AG09309 (cell line): ENCODE measurements at places on chromosomes 13 and 19.

- DNase-seq = no peak
Observed at GRCh38 chr19:14528419-14529253, 758 bp upstream of the TECR start.

- no peak for DNase-seq
Observed at GRCh38 chr19:18712981-18713380, 29.5 kb downstream of the CRTC1 start.

DNA sequence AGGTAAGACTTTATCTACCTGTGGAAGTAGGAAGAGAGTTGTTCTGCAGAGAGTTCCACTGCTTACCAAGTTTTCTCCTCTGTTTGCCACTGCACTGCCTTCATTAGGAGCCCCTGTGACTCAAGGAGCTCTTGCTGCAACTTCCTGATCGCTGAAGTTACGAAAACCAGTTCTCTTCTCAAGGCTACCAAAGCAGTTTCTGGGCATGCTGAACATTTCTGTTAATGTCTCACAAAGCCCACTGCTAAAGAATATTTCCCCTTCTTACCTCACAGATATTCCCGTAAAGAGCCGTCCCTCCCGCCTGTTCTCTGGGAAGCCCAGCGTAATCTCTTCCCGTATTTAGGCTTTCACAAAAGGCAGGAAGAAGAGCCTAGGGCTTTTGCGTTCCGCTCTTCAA is 82.6 kb upstream of the OXGR1 start:
- no peak for DNase-seq

DNA sequence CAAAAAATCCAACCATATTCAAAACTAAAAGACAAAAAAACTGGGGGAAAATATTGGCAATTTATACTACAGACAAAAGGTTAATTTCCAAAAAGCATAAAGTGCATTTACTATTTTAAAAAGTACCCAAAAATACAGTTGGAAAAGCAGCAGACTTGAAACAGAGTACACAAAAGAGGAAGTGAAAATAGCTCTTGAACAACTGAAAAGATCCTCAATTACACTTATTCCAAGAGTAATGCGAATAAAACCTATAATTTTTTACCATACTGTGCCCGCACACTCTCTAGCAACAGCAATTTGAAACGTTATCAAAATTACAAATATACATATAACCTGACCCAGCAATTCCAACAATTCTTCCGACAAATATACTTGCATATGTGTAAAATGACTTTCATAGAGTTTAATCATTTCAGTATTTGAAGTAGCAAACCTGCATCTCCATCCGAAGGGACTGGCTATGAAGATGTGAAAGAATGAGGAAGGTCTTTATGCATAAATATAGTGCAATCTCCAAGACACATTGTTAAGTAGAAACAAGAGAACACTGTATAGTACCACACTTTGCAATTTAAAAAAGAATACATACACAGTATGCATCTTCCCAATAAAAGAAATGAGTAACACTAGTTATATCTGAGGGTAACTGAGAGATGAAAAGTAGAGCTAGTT is 25.4 kb downstream of the ALG5 start:
- DNase-seq = no peak

DNA sequence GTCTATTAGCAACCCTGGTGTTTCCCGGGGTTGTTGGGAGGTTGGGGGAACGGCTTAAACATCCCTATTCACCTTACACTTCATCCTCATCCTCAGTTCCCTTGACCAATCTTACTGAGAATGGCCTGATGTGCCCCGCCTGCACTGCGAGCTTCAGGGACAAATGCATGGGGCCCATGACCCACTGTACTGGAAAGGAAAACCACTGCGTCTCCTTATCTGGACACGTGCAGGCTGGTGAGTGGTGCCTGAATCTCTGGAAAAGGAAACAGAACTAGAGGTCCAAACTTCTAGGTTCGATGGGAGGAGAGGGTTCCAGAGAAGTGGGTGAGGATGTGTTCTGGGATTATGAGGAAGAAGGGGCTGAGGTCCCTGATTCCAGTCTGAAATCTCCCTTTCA is 5.9 kb downstream of the PINLYP start:
- DNase-seq = no peak

GRCh38 chr13:25847145-25847544 is 204.7 kb downstream of the SHISA2 start:
- DNase-seq = no peak

GRCh38 chr13:44155422-44156293 is 218.0 kb upstream of the SERP2 start:
- no peak for DNase-seq

DNA sequence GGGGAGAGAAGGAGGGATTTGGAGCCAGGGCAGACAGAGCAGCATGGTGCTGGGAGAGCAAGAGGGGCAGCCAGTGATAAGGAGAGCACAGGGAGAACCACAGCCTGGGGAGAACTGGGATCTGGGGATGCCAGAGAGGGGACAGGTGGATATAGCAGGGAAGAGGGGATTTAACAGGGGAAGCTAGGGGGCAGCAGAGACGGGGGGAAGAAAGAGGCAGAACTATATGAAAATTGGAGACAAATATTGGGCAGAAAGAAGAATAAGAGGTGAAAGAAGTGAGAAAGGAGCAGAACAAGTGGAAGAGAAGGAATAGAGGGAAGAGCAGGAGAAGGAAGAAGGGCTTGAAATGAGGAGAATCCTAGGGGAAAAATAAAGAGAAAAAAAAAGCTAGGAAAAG is 6.5 kb upstream of the ZNF528 start:
- no peak for DNase-seq

- DNase-seq = no peak
Observed at GRCh38 chr13:40790154-40790616, 774 bp downstream of the SLC25A15 start.

DNA sequence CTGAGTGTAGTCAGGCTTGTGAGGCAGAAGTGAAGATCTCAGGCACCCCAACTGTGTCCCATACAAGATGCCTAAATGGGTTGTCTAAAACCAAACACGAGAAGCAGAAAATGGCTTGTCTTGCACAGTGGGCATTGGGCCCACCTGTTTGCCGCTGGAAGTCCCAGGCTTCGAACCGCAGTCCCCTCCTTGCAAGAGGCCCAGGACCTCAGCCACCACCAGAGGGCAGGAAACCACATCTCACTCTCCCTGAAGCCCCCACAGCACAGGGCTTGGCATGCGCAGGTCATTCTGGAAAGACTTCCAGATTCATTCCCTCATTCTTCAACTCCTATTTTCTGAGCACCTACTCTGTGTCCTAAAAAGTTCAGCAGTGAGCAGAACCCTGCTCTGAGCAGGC is 973.7 kb downstream of the UQCRFS1 start:
- DNase-seq = no peak

- DNase-seq = no peak
Observed at GRCh38 chr13:36362914-36363313, 16.7 kb upstream of the SPART start.

DNA sequence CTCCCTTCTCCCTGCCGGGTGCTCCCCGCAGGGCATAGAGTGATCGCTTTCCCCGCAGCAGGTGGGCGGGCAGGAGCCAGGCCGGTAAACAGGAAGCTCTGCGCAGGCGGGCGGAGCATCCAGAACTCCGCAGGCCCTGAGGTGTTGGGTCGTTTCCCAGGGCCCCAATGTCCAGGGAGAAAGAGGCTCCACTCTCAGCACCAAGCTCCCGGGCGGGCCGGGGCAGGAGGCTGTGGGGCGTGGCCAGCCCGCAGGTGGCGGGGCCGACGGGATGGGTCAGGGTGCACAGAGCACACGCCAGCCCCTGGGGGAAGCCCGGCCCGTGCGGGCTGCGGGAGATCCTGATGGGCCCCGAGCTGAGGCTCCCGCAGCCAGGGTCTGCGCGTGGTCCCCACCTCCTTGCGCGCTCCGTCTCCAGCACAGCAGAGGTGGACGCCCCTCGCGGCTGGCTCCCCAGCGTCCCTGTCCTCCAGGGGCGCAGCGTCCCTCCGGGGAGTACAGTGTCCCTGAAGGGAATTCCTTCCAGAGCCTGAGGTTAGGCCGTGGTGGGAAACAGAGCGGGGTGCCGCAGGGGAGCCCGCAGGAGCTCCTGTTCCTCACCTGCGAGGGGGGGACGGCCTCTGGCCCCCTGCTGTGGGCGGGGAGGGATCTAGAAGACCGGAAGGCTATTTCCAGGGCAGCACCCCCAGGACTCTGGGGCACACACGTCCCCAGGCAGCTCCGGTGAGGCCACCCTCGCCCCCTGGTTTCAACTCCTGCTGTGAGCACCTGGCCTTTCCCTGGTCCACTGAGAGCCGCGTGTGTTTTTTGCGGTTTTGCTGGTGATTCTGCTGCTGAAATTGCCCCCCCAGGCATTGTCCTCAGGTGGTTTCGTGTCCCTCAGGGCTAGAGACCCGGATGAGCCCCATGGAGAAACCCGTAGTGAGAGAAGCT is 12.2 kb downstream of the PIP5K1C start:
- no peak for DNase-seq

- DNase-seq = no peak
Observed at GRCh38 chr19:5131031-5131505, 162.2 kb downstream of the KDM4B start.

- DNase-seq = no peak
Observed at GRCh38 chr13:51235756-51236490, 13.7 kb downstream of the FAM124A start.

- DNase-seq = peak; percentile 85
Observed at GRCh38 chr13:41645331-41645730, 188.0 kb downstream of the RGCC start.

- DNase-seq = no peak
Observed at GRCh38 chr13:93344048-93344705, 117.6 kb downstream of the GPC6 start.

DNA sequence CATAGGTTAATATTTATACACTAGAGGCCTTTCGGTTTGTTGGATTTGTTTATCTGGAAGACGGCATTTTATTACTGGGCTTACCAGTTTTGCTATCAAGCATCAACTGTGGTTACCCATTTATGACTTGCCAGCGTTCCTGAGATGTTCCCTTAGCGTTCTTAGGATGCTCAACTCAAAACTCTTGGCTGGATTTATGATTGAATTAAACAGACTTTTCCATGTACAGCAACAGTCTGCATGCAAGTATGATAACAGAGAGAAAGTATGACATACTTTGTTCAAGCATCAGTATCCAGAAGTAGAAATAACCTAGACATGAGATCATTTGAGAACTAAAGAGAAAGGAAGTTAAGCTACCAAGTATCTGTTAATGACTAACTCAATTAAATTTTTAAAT is 29.9 kb upstream of the RNF113B start:
- peak; percentile 99 for DNase-seq

- no peak for DNase-seq
Observed at GRCh38 chr13:29562786-29563438, 32.6 kb downstream of the SLC7A1 start.

DNA sequence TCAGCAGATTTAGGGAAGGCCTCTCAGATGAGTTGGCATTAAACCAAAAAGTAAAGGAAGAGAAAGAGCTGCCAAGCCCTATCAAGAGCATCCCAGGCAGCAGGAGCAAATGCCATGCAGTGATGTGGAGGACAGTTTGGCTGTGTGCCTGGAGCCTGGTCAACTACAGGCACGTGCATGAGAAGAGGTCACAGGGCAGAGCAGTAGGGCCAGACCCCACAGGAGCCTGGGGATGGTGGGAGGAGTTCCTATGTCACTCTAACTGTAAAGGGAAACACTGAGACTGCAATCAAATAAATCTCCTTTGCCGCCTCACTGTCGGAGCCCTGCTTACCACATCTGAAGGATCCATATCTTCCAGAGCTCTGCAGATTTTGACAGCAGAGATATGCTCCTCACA is 240.5 kb downstream of the ENOX1 start:
- no peak for DNase-seq

DNA sequence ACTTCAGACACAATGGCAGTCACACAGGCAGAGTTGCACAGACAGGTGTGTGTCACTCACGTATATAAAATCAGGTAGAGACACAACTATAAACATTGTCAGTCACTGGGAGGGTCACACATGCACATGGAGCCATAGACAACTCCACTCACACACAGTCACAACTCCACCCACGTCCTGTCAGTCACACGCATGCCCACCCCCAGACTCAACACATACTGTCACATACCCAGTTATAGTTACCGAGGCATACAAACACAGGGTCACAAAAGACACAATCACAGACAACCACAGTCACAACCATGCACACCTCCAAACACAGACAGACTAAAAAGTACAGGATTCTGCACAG is 1.5 kb downstream of the NUMBL start:
- no peak for DNase-seq

GRCh38 chr19:28169168-28169887 is 1043.6 kb downstream of the UQCRFS1 start:
- DNase-seq = no peak

- no peak for DNase-seq
Observed at GRCh38 chr13:96252903-96253302, 163.0 kb downstream of the HS6ST3 start.

- no peak for DNase-seq
Observed at GRCh38 chr13:97951376-97951775, 2.1 kb upstream of the IPO5 start.

DNA sequence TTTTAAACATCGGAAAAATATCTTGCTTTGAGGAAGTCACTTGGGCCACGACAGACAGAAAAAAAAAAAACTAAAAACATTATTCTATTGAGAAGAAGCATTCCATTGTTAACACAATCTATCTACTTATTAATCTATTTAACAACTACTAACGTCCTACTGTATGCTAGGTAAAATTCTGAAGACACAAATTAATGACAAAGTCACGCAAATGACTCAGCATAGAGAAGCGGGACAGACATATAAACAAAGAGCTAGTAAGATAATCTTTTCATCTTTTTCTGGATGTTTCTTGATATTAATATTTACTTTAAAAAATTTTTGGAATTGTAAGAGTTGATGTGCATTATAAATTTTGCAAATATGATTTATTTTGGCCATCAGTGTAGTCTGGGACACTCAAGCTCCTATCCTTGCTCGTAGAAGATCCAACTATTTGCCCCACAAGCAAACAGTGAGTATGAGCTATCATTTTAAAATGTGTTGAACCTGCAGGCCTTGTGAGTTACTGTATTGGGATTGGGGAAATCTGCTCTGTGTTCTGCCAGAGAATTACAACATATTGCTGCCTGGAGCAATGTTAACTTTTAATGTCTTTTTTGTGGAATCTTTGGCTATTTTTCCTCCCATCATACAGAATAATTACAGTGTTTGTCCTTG is 109.1 kb downstream of the PCDH9 start:
- DNase-seq = no peak

GRCh38 chr13:101751488-101751887 is 299.0 kb downstream of the ITGBL1 start:
- peak; percentile 2 for DNase-seq

DNA sequence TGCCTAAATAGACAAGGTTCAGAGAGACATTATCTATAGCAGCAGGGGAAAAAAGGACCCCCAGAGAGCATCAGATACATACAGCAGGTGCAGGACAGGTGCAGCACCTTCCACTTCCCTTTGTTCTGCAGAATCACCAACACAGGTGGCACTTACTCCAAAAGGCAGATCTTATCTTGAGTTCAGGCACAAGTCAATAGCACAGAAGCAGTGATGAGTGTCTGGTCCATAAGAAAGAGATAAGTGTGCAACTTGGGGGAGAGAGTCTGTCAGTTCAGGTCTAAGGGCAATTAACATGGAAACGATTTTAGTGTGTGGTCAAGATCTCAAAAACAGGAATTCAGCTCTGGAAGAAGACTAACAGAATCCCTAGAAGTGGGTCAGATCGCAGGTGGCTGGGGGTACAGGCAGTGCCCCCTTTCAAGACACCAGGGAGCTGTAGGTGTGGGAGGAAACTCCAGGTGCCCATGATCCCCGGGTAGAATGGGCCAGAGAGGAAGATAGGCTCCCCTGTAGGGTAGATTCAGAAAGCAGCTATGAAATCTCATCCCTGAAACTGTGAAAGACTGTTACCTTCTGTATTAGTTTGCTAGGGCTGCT is 40.6 kb downstream of the TNFSF11 start:
- DNase-seq = no peak
